ENCODE measurements at places on chromosomes 13 and 19.
A peak's percentile ranks its signal among the peaks of the same experiment; 100 is the strongest.

DNA sequence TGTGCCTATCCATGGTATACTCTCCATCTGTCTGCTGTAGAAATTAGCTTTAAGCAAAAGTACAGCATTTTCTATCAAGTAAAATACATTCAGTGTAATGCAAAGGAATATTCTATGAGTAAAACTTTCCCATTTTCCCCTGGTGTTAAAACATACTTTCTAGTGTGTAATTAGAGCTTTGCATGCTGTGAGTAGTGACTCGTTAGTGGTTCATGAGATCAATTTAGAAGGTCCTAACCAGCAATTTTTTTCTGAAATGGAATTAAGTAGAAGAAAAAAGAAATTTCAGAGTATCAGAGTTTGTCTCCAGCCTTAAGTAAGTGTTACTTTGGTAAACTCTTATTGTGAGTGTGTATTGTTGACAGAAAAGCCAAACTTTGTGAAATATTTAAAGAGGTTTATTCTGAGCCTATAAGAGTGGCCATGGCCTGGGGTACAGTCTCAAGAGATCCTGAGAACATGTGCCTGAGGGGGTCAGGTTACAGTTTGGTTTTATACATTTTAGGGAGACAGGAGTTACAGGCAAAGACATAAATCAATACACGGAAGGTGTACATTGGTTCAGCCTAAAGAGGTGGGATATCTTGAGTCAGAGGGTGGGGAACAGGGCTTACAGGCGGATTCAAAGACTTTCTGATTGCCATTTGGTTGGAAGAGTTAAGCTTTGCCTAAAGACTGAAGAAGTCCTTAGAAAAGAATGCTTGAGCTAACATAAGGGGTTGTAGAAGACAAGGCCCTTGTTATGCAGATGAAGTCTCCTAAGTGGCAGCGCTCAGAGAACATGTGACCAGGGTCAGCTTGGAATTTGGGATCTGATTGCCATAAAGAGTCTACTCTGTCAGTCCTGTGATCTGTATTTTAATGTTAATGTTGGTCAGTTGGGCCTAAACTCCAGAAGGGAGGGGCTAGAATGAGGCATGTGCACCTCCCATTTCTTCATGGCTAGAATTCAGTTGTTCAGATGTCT is 25.5 kb downstream of the FAM187B start:
- DNase-seq = no peak

- no peak for DNase-seq
These were observed 212.8 kb downstream of the SLITRK6 start for GRCh38 chr13:85586422-85586831.

GRCh38 chr13:47420568-47420967 is 523.7 kb upstream of the HTR2A start:
- DNase-seq = no peak

- no peak for DNase-seq
These were observed at the start of gene SYT3 for GRCh38 chr19:50639121-50640112. Gene SYT3, minus strand, starts transcription at chr19:50639881. Its CDS starts 2,470 bp downstream, at chr19:50637411.

DNA sequence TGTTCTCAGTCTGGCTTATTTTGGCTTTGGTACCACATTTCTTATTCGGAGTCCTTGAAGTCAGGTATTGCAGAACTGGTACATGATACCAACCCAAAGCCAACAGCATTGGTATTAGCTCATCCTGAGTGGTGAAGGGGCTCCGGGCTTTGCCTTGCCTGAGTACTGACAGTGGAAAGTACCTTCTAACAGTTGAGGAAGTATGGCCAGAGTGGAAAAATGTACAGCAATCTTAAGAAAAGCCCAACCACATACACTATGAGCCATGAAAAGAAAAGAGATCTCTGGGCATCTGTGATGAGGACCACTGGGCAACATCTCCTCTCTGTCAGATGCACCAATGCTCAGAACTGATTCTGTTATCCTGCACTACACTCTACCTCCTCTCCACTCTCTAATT is 8.3 kb downstream of the LCP1 start:
- no peak for DNase-seq

DNA sequence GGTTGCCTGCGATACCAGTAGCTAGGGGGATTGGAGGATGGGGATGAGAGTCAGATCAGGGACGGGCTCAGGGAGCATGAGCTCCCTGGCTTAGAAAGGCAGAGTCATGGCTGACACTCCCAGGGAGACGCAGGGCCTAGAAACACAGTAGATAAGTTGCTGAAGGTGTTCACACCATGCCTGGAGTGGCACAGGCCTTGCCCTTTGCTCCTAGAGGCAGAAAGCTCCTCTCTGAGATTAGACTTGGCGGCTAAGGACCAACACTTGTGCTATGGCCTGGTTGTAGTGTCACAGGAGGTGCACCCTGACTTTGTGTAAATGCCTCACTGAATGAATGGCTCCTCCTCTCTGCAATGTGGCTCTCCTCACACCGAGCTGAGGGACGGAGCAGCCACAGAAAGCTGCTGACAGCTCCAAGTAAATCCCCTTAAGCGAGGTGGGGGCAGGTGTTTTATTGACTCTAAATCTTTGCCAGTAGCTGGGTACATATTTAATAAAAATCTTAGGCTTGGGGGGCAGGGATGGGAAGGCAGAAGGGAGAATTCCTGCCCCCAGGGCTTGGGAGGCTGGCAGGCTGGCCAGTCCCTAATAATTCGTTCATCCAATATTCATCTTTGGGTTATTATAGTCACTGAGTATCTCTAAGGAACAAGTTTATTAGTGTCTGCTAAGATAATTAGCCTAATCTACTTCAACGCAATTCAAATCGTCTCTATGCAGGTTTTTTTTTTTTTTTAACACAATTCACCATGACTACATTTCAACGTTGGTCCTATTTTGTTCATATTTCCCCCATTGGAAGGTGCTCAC is 54.9 kb downstream of the SIAH3 start:
- no peak for DNase-seq

- DNase-seq = no peak
These were observed 24.1 kb downstream of the ADGRE1 start for GRCh38 chr19:6911523-6911922.

DNA sequence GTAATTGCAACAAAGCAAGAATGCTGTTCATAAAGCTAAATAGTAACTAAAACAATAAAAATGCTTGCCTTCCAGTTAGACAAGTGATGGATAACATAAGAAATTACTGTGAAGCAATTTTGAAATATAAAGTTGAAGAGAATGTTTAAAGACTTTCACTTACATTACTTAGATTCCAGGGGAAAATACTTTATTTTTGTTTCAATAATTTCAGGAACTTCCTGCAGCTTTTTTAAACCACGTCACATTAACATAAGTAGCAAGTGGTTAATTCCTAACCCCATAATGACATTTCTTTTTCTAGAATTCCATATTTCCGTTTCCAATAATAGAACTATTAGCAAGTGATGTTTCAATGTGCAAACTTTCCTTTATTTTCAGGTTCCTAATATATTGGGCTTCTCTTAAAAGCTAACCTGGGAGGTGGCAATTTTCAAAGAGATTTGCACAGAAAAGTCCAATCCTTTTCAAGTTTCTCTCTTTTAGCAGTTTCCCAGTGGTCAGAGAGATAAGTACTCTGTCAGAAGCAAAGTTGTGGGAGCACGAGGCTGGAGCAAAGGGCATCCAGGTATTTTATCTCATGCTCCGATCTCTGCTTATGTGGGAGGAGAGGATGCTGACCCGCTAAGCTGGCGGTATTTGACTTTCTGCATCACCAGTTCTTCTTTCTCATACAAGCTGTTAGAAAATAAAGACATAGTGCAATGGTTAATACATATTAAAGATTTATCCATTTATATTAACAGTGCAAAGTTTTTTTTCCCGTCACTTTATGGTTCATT is 1025.3 kb downstream of the EFNB2 start:
- DNase-seq = no peak

DNA sequence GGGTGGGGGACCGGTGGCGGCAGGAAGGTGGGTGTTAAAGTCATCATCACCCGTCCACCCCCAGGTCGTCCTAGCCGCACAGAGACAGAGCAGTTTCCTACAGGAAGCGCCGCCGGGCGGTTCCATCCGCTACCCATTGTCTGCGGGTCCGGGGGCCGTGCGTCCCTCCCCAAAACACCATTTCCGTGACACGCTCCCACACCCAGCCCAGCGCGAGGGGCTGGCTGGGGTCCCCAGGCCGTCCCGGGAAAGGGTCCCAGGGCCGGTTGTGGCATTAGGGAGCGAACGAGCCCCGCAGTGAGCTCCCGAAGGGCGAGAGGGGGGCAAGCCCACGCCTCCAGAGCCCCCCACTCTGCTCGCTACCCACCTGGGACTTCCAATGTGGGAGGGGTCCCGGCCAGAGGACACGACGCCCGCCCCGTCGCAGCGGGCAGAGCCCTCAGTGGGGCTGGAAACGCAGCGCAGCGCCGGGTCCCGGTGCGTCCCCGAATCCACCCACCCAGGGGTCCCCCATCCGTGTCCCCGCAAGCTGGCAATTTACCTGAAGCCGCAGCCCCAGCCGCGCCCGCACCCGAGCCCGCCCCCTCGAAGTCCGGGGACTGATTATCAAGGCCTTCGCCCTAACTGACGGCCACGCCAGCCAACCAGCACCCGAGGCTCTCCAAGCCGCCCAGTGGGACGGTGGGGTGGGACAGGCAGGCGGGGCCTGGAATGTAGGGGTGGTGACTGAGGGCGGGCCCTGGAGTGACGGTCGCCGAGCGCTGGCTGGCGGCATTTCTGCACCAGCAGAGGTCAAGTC is at the start of gene KANK3:
KANK3 (minus strand) TSS at position 579 of the 799 bp plus-strand sequence. CDS start 5,434 bp downstream, outside the sequence.
- DNase-seq = peak; percentile 91

DNA sequence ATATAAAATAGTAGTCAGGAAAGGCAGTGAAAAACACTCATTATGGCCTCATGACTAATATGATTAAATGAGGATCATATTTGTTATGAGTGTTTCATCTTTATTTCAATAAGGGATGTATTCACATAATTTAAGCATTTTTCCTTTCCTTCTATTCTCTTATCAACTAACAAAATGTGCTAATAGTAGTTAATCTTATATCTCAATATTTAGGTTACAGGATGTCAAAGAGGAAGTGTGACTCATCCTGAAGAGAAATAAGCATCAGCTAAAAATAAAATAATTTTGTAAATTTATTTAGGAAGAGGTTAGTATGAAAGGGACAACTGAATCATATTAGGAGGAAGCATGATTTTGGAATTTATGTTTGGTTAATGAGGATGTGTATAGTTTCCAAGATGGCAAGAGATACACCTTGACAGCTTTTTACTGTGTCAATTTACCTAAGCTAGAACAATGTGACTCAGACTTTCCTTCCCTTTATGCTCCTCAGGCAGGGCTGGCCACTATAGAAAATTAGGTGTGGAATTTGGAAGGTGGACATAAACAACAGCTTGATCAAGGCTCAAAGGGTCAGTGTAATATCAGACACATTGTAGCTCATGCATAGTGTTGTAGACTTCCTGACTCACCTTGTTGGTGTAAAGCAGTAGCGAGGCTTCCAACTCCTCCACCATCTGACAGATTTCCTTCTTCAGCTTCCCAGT is 172.7 kb downstream of the SLITRK1 start:
- DNase-seq = no peak

GRCh38 chr13:83003185-83003584 is 879.1 kb downstream of the SLITRK1 start:
- no peak for DNase-seq

DNA sequence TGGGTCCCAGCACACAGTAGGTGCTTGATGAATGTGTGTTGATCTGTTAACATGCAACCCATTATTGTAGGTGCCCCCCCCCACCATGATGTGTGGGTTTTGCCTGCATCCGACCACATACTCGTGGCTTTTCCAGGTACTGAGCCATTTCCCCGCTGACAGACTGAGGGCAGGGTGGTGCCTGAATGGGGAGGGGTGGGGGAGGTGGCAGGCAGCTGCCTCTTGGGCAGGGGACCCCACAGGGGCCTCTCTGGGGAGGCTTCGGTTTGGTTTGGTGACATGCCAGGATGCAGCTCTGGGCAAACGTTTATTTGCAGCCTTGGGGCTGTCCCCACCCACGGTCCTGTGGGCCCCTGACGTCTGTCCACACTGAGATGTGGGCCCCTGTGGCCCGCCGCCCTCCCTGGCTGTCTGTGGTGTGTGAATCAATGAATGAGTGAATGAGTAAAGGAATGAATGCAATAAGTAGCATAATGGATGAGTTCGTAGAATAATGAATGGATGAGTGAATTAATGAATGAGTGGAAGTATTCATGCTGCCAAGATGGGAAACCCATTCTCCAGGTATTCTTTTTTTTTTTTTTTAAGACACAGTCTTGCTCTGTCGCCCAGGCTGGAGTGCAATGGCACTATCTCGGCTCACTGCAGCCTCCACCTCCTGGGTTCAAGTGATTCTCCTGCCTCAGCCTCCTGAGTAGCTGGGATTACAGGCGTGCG is 9.0 kb upstream of the JUND start:
- DNase-seq = peak; percentile 55

- DNase-seq = no peak
These were observed 6.1 kb downstream of the KDM4B start for GRCh38 chr19:4974880-4975469.

DNA sequence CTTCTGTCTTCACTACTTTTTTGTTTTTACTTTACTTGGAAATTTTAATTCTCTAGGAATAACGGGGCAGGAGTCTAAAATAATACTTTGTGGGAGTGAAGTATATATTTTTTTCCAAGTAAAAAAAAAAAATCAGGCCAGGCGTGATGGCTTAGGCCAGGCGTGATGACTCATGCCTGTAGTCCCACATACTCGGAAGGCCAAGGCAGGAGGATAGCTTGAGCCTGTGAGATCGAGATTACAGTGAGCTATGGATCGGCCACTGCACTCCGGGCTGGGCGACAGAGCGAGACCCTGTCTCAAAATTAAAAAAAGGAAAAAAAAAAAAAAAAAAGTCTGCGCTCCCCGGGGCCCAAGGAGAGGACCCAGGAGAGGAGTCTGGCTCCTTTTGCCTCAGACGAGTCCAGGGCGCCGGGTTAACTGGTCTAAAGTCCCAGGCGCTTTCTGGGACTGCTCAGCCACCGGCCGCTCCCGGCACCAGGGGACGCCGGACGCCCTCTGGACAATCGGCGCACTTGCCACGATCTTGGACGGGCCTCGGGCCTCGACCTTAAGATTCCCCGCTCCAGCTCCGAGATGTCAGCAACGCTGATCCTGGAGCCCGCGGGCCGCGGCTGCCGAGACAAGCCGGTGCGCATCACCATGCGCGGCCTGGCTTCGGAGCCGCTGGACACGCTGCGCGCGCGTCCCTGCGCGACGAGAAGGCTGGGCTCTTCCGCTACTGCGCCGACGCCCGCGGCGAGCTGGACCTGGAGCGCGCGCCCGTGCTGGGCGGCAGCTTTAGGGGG is 2.7 kb upstream of the ZFP82 start:
- DNase-seq = no peak

- no peak for DNase-seq
These were observed 446.4 kb downstream of the DCT start for GRCh38 chr13:94033098-94033497.

GRCh38 chr13:98885600-98885999 is 92.3 kb downstream of the DOCK9 start:
- DNase-seq = peak; percentile 39

- peak; percentile 76 for DNase-seq
These were observed 19.3 kb downstream of the HCN2 start for GRCh38 chr19:609004-609346.

- no peak for DNase-seq
These were observed 61.3 kb upstream of the POMP start for GRCh38 chr13:28597641-28598040.

- DNase-seq = no peak
These were observed 11.1 kb upstream of the ATP12A start for GRCh38 chr13:24668955-24669582.

All from SJCRH30 (cell line).